ENCODE measurements at places on chromosomes 3 and 15.

GRCh38 chr3:110494093-110494490 is 577.5 kb upstream of the NECTIN3 start:
- no peak for DNase-seq

- peak; percentile 42 for DNase-seq
Measured at GRCh38 chr3:62319570-62320243, 53.6 kb downstream of the FEZF2 start.

GRCh38 chr3:161630794-161631193 is 134.2 kb downstream of the OTOL1 start:
- no peak for DNase-seq

- DNase-seq, result no peak
Measured at GRCh38 chr3:157070678-157070999, 89.3 kb downstream of the CCNL1 start.

- no peak for DNase-seq
Measured at GRCh38 chr3:55823001-55823400, 335.9 kb upstream of the WNT5A start.

- DNase-seq, result no peak
Measured at GRCh38 chr15:101168898-101169494, 82.9 kb downstream of the CHSY1 start.

DNA sequence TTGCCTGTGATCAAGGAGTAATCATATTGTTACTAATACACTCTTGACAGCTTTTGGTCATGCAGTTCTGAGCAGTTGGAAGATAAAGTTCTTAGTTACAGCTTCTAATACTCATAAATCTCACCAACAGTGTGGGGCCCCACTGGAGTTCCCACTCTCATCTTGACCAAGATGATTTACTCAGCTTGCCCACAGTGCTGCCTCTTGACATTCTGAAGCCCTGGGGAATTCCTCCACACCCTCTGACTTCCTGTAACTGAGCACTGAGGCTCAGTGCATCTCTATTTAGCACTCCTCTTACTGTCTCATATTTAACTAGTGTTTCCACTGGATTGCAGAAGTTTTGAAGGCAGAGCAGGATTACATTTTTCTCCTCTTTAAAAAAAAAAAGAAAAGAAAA is 1.9 kb upstream of the ARL6IP5 start:
- DNase-seq, result no peak

- DNase-seq, result no peak
Measured at GRCh38 chr3:40240921-40241320, 68.6 kb upstream of the EIF1B start.

DNA sequence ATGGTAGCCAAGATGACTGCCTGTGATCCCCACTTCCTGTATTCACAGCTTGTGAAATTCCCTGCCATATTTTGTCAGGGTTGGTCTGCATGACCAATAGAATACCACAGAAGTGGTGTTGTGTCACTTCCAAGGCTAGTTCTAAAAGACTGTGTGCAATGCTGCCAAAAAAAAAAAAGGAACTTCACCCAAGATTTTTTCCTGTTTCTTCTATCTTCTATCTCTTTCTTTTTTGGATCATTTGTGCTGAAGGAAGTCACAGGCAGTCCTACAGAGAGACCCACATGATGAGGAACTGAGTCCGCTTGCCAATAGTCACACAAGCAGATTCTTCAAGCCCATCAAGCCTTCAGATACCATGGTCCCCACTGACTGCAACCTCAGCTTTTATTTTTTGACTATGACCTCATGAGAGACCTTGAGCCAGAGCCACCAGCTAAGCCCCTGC is 18.1 kb upstream of the RAF1 start:
- no peak for DNase-seq
